Astrocyte (in vitro differentiated cells and primary cell): ENCODE measurements at places on chromosomes 5 and 9. TPM values are rescaled to one million over a fixed set of nuclear protein-coding genes. Genes with fewer than 3 reads are reported as not detected.

GRCh38 chr5:158856794-158857193 is 242.9 kb downstream of the EBF1 start:
- DNase-seq, result no peak

DNA sequence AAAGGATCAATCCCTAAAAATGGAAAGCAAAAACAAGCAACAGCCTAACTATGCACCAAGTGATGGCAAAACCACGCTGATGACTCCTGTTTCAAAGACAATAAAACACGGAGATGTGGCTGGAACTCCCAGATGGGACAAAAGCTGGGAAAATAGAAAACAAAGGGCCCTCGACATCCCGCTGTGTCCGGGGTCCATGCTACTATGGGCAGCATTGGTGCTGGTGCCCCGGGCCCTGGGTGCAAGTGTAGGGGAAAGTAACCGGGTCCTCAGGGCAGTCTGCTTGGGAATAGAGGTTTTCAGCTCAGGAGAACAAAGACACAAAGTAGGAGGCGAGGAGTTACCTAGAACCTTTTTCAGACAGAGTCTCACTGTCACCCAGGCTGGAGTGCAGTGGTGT is 46.1 kb downstream of the MRPL36 start:
- no peak for DNase-seq

DNA sequence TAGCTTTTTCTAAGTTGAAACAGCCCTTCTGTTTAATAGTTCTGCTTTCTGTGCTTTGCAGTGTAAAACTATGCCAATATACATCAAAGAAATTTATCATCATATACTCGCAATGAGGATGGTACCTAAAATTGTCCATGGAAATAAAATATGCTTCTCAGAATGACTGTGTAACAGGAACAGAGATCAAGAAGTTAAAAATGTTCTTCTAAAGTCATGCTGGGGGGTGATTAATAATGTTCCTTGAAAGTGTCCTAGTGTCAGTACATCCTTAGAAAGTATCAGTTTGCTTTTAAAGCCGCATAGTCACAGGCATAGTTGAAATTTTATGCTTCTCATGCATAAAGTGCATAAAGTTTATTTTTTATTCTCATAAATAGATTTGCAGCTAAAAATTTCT is 4.0 kb upstream of the LRRC70 start:
- no peak for DNase-seq

- no peak for DNase-seq
Measured at GRCh38 chr9:92295240-92295790, 1.8 kb upstream of the IARS1 start.

GRCh38 chr9:3848445-3849114 is 322.8 kb upstream of the RFX3 start:
- DNase-seq, result no peak

HARS1 gene
- total RNA-seq, result 84.6 and 95.2 TPM in 2 replicates
